ENCODE measurements at places on chromosomes 3 and 15.

- DNase-seq = no peak
These were observed 3.6 kb downstream of the SNRK start for GRCh38 chr3:43289841-43290470.

DNA sequence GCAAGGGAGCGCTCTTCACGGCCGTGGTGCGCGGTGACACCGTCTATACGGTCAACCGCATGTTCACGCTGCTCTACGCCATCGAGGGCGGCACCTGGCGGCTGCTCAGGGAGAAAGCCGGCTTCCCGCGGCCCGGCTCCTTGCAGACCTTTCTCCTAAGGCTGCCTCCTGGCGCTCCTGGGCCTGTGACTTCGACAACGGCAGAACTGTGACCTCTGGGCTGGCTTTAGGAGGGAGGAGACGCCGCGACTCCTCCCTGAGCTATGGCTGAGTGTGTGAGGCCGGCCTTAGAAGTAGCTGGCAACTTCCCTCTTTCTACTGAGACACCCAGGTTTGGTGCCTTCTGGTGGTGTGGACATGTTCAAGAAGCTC is 1.4 kb downstream of the KBTBD13 start:
- DNase-seq = peak; percentile 47

GRCh38 chr15:66886241-66886675 is 179.1 kb upstream of the SMAD3 start:
- no peak for DNase-seq

DNA sequence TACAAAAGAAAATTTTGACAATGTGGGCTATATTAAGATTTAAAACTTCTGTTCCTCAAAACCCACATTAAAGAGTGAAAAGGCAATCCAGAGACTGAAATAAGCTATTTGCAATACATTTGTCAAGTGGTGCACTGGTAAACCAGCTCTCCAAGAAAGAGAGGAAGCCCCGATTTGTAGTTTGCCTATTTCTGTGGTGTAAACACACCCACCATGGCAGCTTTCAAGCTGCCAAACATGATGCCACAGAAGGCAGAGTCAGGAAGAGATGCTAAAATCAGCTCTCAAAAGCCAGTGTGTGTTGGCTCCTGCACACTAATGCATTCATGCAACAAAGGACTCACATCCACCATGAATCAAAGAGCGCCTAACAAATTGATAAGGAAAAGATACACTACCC is 17.5 kb downstream of the RFTN1 start:
- no peak for DNase-seq

DNA sequence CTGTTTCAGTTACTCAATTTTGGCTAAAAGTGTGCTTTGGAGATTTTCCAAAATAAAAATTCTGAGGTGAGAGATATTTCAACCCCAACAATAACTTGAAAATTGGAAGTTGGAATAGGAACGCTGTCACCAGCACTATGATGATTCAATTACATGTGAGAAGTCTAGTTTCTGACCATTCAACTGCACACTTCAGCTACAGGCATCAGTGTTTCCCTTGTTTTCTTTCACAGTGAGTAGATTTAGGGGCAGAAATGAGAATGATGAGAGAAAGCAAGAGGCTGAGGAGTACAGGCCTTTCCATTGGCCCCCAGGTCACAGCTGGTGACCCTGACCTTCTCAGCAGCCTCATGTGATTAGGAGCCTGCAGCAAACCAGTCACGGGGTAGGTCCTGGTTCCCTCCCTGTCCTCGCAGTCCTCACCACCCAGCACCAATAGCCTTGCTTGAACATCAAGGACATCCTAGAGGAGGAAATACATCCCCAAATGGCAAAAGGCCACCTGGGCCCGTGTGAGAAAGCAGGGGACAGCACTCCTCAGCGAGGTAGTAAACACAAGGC is 10.0 kb upstream of the FILIP1L start:
- no peak for DNase-seq

- DNase-seq = peak; percentile 16
These were observed 555 bp downstream of the ATP11B start for GRCh38 chr3:182793663-182794454.

DNA sequence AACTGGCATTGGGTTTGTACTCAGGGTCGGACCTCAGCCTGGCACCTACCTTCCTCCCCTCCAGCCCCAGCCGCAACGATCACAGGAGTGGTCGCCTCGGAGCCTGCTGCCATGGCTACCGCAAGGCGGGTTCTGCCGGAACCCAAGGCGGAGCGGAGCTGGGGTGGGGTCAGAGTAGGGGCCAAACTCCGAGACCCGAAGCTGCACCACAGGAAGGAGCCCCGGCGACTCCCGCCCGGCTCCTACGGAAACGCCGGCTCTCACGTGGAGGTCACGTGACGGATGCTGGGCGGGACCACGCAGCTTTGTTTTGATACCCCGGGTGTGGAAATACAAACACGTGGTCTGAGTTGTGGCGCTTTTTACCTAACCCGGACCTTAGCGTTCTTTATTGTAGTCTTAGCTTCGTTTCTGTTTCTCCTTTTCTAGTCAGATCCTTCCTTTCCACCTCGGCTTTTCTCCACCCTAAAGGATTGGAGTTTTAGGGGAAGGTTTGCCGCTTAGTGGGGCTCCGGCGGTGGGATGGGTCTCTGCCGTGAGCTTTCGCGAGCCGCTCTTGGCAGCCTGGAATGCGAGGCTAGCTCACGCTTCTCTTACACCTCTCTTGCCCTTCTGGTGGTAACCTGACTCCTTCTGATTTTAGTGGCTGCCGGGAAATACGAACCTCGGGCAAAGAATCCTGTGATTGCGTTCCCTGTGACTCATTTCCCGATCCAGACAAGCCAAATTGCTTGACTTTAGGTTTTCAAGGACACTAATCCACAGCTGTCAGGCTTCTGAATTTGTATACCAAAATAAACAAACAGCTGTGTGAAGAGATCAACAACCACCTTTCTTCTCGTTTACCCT is at the start of gene HSPBAP1:
Gene HSPBAP1, minus strand, starts transcription at position 264 of the 849 bp plus-strand sequence. Its CDS starts 151 bp downstream, at position 113.
- peak; percentile 86 for DNase-seq

DNA sequence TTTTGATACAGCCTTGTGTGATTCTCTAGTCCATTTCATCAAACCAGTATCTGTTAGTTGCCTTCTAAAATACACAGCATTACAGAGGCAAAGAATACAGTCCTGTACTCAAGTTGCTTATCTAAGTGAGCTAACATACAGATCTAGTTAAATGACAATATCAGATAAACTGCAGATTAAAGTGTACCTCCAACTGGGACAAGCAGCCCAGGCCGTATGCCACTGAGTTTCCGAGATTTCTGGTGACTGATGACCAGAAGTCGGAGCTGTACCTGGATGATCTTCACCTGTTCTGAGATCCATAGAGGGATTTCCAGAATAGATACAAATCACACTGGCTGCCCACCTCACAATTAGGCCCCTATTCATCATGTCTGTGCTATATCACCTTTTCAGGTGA is 6.3 kb upstream of the TRIM59 start:
- DNase-seq = no peak

GRCh38 chr15:61769557-61769956 is 290.7 kb downstream of the VPS13C start:
- DNase-seq = no peak
